Skeletal muscle cell (primary cell): ENCODE measurements at places on chromosomes 3 and 15.
A peak's percentile ranks its signal among the peaks of the same experiment; 100 is the strongest.

DNA sequence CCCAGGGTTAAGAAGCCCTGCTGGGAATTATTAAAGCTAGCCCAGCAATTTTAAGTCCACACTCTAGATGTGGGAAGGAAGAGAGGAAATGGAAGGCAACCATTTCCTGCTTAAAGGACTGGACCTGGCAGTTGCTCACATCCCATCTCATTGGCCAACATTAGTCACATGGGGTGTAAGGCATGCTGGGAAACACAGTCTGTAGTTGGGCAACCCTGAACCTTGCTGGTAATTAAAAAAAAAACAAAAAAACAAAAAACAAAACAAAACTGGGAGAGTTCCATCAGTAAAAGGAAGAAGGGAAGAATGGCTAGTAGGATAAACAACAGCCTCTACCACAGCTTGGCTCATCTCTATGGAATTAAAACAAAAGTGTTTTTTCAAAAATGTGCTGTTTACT, 136.0 kb downstream of the VGLL4 start:
- DNase-seq, result no peak

- no peak for DNase-seq
These were observed 52.1 kb downstream of the CMTM8 start for GRCh38 chr3:32290619-32291018.

DNA sequence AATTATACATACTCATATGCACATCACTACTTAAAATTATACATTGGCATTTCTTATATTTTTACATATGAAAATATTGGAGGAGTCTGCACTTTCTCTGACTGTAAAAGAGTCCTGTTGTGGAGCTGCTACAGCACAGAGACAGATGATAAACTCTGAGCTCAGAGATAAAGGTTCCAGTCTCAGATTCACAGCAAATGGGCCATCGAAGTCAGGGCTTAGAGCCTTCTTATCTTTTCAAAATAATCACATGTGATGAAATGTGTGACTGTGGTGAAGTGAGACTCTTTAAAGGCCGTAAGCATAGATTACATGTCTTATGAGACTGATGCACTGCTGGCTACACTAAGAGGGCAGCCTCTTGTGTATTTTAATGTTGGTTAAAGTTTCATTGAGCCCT, 187.5 kb upstream of the SYNPR start:
- no peak for DNase-seq

- DNase-seq, result no peak
These were observed 45.5 kb upstream of the PRR23E start for GRCh38 chr3:127147291-127147885.

DNA sequence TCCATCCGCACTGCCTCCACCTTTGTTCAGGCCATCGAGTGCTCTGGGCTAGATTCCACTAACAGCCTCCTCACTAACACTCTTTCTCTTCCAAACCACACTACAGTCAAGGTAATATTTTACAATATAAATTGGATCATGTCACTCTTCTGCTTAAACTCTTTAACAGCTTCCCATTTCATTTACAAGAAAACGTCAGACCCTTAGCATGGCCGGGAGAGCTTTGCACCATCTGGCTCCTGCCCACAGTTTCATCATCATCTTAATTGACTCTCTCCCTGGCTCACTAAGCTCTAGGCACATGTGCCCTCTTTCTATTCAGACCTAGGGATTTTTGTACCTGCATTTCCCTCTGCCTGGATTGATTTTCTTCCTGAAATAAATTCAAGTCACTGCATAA, 354.7 kb downstream of the FGF12 start:
- no peak for DNase-seq

DNA sequence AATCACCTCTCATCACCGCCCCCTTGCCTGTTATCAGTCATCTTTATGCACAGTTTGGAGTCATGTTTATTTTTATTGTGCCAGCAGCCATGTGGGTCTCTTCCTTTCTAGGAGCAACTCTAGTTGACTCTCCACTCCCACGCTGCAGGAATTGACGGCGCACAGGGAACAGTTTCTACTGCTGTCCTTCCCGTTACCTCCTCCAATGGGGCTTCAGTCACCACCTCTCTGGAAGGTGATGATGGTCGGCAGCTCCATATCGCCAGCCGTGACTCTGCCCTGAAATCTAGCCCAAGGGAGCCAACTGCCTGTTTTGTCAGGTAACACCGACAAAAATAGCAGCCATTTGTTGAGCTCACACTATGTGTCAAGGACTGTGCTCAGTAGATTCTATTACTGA, 35.6 kb upstream of the FAM107A start:
- no peak for DNase-seq

GRCh38 chr3:78274475-78275065, 1234.7 kb downstream of the ROBO2 start:
- DNase-seq, result no peak

- peak; percentile 4 for DNase-seq
These were observed 40.5 kb downstream of the DPPA2 start for GRCh38 chr3:109275702-109276293.

DNA sequence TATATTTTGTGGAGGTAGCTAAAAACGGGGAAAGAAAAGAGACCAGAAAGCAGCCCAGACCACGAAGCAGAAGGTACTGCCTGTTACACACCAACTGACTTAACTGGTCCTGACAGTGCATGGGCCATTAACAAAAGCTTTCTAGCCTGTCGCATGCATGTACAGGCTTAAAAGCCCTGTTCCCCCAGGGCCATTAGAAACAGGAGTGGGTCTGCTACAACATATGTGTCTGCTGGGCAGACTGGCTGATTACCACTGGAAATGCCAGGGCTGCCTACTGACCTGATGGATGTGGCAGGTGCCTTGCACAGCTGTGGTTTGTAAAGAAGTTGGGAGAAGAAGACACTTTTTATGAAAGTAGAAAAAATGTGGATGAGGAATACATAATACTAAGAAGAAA, 137.4 kb downstream of the GAP43 start:
- no peak for DNase-seq

- DNase-seq, result no peak
These were observed 38.7 kb downstream of the FEM1B start for GRCh38 chr15:68316061-68316804.

DNA sequence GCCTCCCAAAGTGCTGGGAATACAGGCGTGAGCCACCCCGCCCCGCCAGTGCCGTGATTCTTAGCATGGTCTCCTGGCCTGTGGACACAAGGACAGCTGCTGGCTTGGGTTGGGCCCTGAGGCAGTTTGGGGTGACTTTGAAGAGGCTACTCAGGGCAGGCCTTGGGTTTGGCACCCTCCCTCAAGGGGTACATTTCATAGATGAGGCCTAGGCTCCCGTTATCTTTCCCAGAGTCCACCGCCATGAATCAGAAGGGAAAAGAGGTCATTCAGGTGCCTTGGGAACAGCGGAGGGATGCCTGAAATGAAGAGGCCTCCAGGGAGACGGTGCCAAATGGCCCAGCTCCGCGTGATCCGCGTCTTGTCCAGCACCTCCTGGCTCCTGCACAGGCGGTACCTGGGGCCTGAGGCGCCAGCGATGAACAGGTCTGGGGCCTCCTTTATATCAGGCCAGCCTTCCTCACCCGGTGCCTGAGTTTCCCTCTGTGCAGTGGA, 9.3 kb downstream of the GNAI2 start:
- no peak for DNase-seq

- no peak for DNase-seq
These were observed 13.7 kb downstream of the CD200 start for GRCh38 chr3:112346491-112347122.

GRCh38 chr3:37456270-37456708, 281.9 kb upstream of the LRRFIP2 start:
- no peak for DNase-seq

DNA sequence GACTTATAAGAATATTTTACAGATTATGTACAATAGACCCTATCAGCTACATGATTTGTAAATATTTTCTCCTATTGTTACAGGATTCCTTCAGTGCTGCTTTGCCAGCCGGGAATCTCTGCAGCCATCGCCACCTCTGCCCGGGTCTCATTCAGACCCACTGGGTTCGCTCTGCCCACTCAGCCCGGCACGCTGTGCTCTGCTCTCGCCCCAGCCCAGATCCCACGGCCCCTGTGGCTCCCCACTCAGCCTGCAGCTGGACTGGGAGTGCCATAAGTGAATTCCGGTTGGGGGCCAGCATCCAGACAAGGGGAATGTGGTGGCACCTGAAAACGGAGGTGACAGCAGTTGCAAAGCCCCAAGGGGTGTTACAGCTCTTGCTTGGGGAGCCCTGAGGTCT, 71.8 kb downstream of the NPAP1 start:
- DNase-seq, result no peak

DNA sequence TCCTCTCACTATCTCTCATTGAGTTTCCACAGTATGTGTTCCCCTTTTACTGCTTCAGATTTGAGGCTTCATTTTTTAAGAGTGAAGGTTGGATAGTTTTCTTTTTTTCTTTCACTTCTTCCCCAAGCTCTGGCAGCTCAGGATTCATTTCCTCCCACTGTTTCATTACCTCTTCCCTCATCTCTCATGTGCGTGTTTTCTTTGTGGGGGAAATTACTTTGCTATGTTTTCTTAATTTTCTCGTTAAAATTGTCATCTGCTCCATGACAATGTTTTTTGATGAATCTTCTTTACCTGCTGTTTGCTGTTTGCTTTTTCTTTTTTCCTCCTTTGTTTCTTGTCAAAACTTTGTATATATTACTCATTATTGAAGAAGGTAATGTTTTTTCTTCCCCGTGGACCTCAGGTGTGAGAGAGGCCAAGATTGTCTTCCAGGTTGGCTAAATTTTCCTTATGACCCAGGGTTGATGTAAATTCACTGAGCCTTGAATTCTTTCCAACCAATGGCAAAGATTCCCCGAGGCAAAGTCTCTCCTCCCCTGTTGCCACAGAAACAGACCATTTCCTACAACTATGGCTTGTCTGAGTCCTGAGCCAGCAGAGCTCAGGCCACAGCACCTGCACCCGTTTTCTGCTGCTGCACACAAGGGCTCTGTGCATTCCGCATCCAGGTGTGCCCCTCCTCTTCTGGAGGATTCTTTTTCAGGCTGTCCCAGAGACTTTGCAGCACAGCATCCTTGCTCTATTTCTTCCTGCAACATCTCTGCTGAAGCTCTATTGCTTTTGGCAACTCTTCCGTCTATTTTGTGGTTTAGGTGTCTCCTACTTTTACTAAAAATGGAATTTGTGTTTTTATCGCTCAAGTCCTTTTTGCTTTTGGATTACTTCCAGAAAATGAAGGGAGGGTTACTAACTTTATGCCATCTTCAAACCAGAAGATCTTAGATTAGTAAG, 66.1 kb downstream of the NOX5 start:
- DNase-seq, result no peak

GRCh38 chr3:50246517-50246954, 10.5 kb downstream of the GNAI2 start:
- peak; percentile 91 for DNase-seq

GRCh38 chr3:64494526-64494925, 193.3 kb downstream of the ADAMTS9 start:
- DNase-seq, result no peak

GRCh38 chr3:30567139-30567753, 39.2 kb upstream of the TGFBR2 start:
- DNase-seq, result no peak

DNA sequence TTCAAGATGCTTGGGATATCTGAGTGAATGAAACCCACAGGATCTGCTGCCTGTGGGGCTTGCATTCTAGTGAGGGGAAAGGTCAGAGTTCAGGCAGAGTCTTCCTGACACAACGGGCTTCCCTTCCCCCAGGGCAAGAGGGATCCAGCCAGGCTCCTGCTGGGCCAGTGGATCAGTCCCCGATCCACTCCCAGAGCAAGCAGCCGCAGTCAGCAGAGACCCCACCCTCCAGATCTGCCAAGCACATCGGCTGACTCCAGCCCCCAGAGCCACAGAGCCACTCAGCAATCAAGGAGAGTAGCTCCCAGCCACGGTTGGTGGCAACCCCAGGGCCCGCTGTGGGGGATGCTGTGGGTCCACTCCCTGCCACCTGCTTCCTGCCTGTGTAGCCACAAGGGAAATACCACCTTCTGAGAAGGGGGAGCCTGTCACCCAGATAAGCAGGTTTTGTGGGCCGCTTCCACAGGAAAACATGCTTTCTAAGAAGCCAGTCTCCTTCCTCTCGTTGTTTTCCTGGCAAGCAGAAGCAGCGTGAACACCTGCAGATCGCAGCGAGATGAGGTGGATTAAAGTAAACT, 44.9 kb downstream of the CPN2 start:
- DNase-seq, result no peak

GRCh38 chr3:50580683-50581458, 11.5 kb downstream of the HEMK1 start:
- no peak for DNase-seq

GRCh38 chr3:37661615-37662306, 199.9 kb upstream of the CTDSPL start:
- DNase-seq, result no peak

GRCh38 chr3:64385277-64385676, 160.0 kb upstream of the PRICKLE2 start:
- DNase-seq, result no peak

GRCh38 chr3:172315401-172316091, 132.7 kb downstream of the GHSR start:
- peak; percentile 17 for DNase-seq

DNA sequence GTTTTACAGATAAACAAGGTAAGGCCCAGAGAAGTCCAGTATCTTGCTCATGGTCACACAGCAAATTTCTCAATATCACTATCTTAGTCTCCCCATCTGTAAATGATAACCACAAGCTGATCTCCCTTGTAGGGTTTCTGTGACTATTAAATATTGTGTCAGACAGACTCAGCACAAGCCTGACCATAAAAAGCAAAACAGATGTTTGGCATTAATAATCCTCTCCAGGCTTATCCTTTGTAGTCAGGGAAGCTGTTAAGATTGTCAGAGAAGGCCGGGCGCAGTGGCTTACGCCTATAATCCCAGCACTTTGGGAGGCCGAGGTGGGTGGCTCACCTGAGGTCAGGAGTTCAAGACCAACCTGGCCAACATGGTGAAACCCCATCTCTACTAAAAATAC, 173.2 kb upstream of the PRICKLE2 start:
- no peak for DNase-seq

GRCh38 chr3:158097081-158097592, 9.1 kb downstream of the SHOX2 start:
- no peak for DNase-seq

DNA sequence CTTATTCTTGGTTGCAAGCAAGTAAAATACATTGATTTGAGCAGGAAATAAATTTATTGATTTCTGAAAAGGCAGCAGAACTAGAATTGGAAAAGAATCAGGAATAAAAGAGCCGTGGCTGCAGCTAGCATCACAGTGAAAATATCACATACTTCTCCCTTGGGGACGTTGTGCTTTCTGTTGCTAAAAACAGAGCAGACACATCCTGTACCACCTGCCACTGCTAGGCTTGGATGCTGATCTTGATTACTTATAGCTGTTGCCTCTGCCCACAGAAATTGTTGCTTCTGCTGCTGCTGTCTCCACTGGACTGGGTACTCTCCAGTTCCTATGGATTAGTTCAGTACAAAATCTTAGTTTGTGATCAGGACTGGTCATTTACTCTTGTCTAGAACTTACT, 283.8 kb downstream of the C3orf38 start:
- DNase-seq, result no peak

DNA sequence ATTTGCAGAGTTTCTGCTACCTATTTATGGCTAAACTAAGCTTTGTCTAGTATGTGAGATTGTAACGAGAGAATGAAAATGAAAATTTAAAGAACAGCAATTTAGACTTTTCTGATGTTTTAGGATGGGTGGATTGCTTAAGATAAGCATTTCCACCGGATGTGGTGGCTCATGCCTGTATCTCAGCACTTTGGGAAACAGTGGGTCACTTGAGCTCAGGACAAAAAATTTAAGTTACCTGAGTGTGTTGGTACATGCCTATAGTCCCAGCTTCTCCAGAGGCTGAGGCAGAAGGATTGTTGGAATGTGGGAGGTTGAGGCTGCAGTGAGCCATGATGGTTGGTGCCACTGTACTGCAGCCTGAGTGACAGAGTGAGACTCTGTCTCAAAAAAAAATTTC, 3.3 kb downstream of the PPP4R2 start:
- no peak for DNase-seq

- DNase-seq, result no peak
These were observed 75.7 kb downstream of the C3orf38 start for GRCh38 chr3:88225326-88226008.
